ENCODE measurements at places on chromosomes 2 and 18.

- no peak for DNase-seq
These were observed 163.7 kb upstream of the KLHL29 start for GRCh38 chr2:23221236-23221635.

DNA sequence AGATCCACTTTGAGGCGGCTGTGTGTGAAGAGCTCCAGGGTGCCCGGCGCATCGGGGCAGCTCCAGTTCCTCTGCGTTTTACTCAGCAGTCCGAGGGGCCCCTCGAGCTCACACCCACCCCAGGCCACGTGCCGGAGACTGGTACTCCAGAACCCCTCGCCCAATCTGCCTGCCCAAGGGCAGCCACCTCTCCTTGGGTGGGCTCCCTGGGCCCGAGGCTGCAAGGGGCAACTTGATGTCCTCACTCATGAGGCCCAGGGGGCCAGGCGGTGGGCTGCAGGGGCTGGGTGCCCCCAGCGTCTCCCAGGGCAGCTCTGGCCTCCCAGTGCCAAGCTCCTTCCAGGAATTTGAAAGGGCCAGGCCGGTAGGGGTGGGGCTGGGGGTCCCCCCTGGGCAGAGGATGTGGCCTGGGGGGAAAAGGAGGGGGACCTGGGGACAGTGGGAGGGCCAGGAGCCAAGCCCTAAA, 16.7 kb downstream of the RAMP1 start:
- no peak for DNase-seq

DNA sequence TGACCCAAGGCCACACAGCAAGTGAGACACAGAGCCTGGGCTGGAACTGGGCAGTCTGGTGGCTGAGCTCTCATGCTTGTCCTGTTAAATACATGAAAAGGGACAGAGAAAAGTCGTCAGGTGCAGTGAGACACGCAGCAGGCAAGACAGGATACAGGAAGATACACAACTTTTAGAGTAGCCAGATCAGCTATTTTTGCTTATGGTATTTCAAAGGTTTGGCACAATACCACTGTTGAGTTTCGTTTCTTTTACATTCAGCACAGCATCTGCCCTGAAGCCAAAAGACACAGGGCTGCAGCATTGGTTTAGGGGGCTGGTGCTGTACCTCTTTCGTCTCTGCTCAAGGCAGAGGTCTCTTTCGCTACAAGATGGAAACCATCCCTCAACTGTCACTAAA, 14.0 kb downstream of the FHL2 start:
- no peak for DNase-seq

DNA sequence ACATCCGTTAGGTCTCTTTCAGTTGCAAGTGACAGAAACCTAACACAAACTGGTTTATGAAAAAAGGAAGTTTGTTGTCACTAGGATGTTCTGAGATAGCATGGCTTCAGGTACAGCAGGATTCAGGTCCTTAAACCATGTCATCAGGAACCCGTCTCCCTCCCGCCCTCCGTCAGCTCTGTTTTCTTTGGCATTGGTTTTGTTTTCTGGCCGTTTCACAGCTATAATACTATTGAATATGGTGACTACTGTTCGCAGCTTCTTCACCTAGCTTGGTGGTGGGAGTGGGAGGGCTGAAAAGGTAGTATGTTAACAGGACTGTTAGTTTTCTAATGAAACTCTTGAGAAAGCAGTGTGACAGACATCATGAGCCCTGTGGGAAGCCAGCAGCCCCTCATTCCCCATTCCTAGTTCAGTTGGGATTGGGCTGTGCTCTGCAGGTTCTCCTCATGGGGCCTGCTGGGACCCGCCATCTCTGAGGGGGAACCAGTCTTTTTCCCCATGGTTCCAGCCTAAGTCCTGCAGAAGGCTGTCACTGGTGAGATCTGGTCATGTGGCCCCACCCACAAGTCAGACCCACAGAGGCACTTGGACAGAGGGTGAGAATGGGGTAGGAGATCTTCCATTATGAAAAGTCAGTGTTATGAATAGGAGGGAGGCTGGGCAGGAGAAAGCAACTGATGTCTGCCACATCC, 12.1 kb downstream of the PTMA start:
- no peak for DNase-seq

GRCh38 chr2:27051902-27052645, 606 bp downstream of the AGBL5 start:
- DNase-seq = no peak

GRCh38 chr2:212176151-212176550, 362.5 kb downstream of the ERBB4 start:
- no peak for DNase-seq

GRCh38 chr2:40265602-40266001, 186.3 kb downstream of the SLC8A1 start:
- no peak for DNase-seq

GRCh38 chr18:23257137-23257536, 121.9 kb downstream of the CABLES1 start:
- DNase-seq = no peak

- no peak for DNase-seq
These were observed 23.1 kb downstream of the PPM1B start for GRCh38 chr2:44191739-44192138.

GRCh38 chr2:206993964-206994363, 54.6 kb downstream of the CPO start:
- DNase-seq = no peak

GRCh38 chr2:110113961-110114591, 1.5 kb downstream of the MALL start:
- DNase-seq = peak; percentile 19

- DNase-seq = no peak
These were observed 295.8 kb upstream of the PARD3B start for GRCh38 chr2:204249437-204249836.

DNA sequence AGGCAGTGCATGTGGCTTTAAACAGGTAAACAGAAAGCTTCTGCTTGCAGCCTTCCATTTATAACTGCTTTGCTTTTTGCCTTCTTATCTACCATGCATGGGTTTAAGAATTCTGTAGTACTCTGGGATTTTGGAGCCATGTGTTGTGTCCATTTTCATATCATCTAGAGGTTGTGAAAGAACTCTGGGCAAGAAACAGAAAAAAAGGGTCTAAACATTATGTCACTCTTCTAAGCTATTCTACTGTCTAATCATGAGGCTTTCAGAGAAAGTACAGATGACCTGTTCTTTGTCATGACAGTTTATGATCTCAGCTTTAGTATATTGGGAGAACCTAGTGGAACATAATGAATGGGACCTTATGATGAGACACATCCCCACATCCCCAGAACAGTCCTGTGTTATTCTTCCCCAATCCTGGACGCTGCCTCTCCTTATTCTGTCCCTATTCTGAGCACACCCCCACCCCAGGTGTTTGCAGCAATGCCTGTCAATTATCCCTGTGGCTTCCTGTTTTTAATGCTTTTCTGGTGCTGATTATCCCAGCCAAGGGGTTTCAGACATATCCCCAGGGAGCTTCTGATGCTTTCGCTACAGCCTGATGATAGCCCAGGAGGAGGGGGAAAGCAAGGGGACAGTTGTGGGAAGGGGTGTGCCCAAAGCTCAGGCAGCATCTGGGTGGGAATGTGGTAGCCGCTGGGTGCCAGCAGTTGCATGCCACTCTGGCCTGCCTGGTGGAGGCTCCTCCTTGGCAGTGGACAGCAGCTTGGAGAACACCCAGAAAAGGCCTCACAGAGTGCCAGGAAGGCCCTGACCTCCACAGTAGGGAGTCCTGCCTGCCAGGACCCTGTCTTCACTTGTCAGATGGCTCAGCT, 169.5 kb upstream of the MAP3K20 start:
- no peak for DNase-seq

- no peak for DNase-seq
These were observed 33.9 kb upstream of the RMP24 start for GRCh38 chr18:35938562-35938961.

- no peak for DNase-seq
These were observed 130.2 kb upstream of the DLX2 start for GRCh38 chr2:172232708-172233396.

DNA sequence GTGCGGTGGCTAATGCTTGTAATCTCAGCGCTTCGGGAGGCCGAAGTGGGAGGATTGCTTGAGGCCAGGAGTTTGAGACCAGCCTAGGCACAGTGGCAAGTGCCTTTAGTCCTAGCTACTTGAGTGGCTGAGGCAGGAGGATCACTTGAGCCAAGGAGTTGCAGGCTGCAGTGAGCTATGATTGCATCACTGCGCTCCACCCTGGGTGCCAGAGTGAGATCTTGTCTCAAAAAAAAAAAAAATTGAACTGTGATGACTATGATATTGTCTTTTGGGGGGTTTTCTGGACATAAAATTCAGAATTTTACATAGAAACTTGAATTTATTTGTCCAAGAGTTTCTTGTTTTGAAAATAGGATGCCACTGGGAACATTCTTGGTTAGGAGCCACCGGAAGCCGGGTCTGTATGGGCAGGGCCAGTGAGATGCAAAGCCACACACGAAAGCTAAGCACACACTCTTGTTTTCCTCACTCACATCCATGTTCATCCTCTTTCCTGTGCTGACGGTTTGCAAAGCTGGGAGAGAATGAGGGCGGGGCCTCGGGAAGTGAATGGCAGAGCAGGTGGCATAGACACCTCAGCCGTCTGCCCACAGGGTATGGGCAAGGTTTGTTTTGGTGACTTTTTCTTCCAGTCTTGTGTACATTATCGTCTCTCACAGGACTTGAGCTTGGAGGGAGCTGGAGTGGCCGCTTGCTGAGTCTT, 12.6 kb downstream of the AGAP1 start:
- DNase-seq = no peak

DNA sequence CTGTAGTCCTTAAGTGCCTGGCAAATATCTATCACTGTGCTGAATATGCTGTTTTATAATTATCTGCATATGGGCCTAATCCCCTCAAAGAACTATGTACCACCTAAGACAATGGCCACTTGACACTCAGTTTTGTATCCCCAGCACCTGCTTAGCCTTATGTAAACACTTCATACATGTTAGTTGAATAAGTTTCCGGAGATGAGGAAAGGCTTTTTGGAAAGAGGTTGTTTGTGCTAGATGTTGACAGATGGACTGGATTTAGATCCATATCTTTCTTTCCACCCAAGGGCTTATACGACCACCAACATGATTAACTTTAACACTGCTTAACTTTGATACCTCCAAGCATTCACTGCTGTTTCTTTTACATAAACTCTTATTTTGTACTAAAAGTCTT, 63.3 kb downstream of the FAM228A start:
- DNase-seq = no peak

DNA sequence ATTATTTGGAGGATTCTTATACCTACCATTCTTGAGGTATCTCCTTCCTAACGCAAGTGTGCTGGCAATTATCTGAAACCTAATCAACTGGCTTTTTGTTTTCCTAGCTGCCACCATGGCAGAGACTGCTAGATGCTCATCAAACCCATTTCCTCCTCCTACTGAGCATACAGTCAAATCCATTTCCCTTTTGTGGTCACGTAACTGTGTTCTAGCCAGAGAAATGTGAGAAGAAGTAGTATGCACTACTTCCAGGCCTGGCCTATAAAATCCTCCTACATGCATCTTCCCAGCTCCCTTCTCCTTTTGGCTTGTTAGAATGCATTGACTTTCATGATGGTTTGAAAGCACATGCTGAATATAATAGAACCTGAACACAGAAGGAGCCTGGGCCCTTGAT, 494.1 kb upstream of the MEIS1 start:
- DNase-seq = no peak

Measured in stimulated activated CD4-positive, alpha-beta T cell treated with anti-CD3 and anti-CD28 coated beads, Interleukin-15, amount 100 ng/mL, for 24 hours (primary cell).